CD4-positive, alpha-beta T cell (primary cell): ENCODE measurements at places on chromosomes 5 and 9.

- H3K4me3 ChIP-seq, result no peak overlapping the region
- no peaks in the 10 kb centered on the region for H3K36me3 ChIP-seq
- no peak for DNase-seq
- H3K27ac ChIP-seq, result no peak overlapping the region
- H3K4me1 ChIP-seq, result no peaks in the 10 kb centered on the region
- H3K27me3 ChIP-seq, result peaks cover 8% of the 10 kb centered on the region
Observed at GRCh38 chr5:1410156-1411014, 34.9 kb downstream of the SLC6A3 start.

DNA sequence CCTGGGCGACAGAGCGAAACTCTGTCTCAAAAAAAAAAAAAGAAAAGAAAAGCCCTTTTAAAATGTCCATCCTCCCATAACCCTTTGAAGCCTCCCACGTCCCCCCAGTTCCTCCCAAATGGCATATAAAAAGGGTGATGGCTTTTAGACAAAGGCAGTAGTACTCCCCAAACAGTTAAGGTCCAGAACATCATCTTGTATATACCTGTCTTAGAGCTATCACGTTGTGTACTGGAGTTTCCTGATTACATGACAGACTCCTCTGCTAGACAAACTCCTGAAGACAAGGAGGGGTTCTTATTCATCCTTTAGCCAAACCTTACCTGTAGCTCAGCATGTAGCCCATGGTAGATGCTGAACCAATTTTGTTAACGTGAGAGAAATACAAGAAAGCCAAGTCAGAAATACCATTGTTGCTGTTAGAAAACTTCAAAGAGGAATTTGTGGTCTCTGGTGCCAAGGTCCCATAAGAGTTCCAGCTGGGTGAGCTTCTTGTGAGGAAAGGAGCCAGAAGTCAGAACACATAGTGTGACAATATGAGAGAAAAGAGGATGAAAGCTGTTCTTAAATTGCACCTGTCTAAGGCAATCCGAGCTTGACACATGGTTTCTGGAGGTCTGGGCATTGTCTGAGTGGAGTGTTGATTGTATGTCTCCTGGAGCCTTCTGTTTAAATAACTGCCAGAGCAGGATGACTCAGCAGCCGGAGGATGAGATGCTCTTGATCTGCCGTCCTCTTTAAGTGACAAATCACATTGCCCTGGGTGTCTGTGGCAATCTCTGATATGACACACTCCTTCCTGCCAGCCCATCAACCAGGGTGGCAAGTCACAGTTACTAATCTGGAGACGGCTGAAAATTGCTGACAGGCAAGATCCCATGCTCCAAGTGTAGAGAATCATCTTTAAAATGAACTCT lies 69.1 kb downstream of the ARRDC3 start:
- peak overlapping the region; percentile 5 for H3K27ac ChIP-seq
- DNase-seq, result peak; percentile 71
- H3K4me3 ChIP-seq, result no peak overlapping the region
- no peaks in the 10 kb centered on the region for H3K36me3 ChIP-seq
- peaks cover 53% of the 10 kb centered on the region for H3K4me1 ChIP-seq

DNA sequence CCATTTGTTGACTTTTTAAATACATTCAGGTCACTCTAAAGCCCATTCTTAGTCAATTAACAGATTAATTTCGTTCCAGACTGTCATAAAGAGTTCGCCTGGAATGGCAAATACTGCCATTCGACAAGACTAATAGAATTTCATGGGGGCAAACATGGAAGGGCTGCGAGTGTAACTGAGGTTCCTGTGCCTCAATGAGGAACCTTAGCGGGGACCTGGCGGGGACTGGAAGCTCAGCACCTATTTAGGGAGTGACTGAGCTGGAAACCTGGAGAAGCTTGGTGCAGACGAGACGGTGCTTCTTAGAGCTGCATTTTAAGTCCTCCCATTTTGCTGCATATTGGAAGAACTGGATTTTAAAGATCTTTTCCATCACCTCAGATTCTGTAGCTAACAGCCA lies 3.4 kb downstream of the VCAN start:
- peaks cover 33% of the 10 kb centered on the region for H3K4me1 ChIP-seq
- no peak overlapping the region for H3K27ac ChIP-seq
- no peaks in the 10 kb centered on the region for H3K36me3 ChIP-seq

- no peaks in the 10 kb centered on the region for H3K36me3 ChIP-seq
- H3K4me1 ChIP-seq, result peaks cover 3% of the 10 kb centered on the region
- no peak overlapping the region for H3K27ac ChIP-seq
- DNase-seq, result no peak
Observed at GRCh38 chr5:179918742-179919486, 11.2 kb upstream of the TBC1D9B start.

- H3K27ac ChIP-seq, result no peak overlapping the region
- no peak for DNase-seq
- no peaks in the 10 kb centered on the region for H3K36me3 ChIP-seq
- H3K4me3 ChIP-seq, result no peak overlapping the region
Observed at GRCh38 chr9:115209601-115210306, 91.8 kb upstream of the TNC start.

DNA sequence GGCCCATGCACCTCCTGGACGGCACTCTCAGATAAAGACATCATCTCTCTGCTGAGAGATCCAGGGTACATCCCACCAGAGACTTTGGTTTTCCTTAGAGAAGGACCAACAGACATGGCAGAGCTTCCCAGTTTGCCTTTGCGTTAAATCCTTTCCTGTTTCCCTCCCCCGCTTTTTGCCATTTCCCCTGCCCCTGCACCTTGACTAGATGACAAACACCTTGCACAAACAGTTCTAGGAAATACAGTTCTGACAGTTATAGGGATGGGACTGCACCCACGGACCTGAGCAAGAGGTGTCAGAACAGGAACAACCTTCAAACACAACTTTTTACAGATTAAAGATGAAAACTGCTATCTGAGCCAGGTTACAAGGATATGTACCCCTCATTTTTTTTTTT lies 288.9 kb downstream of the MSX2 start:
- no peaks in the 10 kb centered on the region for H3K36me3 ChIP-seq
- no peaks in the 10 kb centered on the region for H3K4me1 ChIP-seq
- no peak for DNase-seq
- no peak overlapping the region for H3K4me3 ChIP-seq
- no peaks in the 10 kb centered on the region for H3K27me3 ChIP-seq

GRCh38 chr5:167261309-167262100 lies 1029.9 kb upstream of the WWC1 start:
- no peak overlapping the region for H3K27ac ChIP-seq
- H3K4me3 ChIP-seq, result no peak overlapping the region
- no peak for DNase-seq
- no peaks in the 10 kb centered on the region for H3K4me1 ChIP-seq

DNA sequence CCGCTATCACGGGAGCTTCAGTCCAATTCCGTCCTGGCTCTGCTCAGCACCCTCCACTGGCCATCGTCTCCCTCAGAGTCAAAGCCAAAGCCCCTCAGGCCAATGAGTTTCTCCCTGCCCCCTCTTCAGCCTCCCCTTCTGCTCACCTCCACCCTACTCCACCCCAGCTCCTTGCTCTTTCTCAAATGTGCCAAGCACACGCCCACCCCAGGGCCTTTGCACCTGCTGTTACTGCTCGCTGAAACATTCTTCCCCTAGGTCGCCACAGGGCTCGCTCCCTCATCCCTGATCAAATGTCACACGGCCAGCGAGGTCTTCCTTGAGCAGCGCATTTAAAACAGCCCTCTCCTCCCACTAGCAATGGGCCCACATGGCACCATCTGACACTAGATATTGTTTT lies 6.3 kb upstream of the ENG start:
- H3K4me1 ChIP-seq, result peaks cover 65% of the 10 kb centered on the region
- H3K27me3 ChIP-seq, result no peaks in the 10 kb centered on the region
- H3K4me3 ChIP-seq, result no peak overlapping the region
- H3K36me3 ChIP-seq, result no peaks in the 10 kb centered on the region
- no peak overlapping the region for H3K27ac ChIP-seq
- DNase-seq, result no peak

- peaks cover 82% of the 10 kb centered on the region for H3K4me1 ChIP-seq
- peak overlapping the region; percentile 34 for H3K27ac ChIP-seq
- H3K4me3 ChIP-seq, result no peak overlapping the region
- DNase-seq, result no peak
Observed at GRCh38 chr9:93037476-93037971, 21.0 kb upstream of the SUSD3 start.

DNA sequence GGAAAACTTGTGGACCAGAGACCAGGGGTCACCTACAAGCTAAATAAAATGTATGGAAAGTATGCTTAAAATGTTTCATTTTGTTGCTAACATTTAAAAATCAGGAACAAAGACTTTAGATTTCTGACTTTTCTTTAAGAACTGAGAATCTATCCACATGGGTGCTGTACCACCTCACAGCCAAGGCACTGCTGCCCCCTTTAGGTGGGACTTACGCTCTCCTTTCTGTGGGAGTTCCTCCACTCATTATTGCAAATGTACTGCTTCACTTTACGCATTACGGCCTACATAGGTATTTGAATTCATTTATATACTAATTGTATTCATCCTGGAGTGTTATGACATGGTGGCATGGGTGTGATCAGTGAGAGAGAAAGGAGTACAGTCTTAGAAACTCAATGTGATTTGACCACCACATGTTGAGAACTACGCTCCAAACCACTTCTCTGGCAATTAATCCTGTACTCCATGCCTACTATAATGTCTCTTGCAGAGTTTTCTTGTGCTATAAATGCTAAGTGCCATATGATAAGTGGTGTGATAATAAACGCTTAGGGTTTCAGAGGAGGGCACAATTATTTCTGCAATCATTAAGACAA lies 24.7 kb upstream of the CETN3 start:
- H3K27ac ChIP-seq, result no peak overlapping the region
- no peak overlapping the region for H3K4me3 ChIP-seq
- DNase-seq, result peak; percentile 38
- H3K4me1 ChIP-seq, result no peaks in the 10 kb centered on the region

DNA sequence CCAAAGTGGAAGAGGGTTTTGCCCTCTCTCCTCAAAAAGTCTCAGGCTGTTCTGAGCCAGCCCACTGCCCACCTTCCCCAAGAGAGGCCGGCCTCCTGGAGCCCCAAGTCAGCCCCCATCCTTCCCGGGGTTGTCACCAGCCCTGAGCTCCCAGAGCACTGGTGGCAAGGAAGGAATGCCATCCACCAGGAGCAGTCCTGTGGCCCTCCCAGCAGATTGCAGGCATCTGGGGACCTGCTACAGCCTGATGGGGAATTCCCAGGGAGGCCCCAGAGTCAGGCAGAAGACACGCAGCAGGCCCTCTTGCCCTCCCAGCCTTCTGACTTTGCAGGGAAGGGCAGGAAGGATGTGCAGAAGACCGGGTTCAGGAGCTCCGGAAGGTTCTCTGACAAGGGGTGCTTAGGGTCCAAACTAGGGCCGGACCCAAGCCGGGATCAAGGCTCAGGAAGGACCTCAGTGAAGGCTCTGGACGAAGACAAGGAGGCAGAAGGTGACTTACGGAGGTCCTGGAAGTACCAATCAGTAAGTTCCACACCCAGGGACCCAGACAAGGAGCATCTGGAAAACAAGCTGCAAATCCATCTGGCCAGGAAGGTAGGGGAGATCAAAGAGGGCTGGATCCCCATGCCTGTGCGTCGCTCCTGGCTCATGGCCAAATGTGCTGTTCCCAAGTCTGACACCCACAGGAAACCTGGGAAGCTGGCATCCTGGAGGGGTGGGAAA lies 3.7 kb downstream of the SPATA31E1 start:
- H3K36me3 ChIP-seq, result no peaks in the 10 kb centered on the region
- H3K27ac ChIP-seq, result no peak overlapping the region
- DNase-seq, result no peak
- no peaks in the 10 kb centered on the region for H3K27me3 ChIP-seq
- H3K4me1 ChIP-seq, result no peaks in the 10 kb centered on the region

- peaks cover 4% of the 10 kb centered on the region for H3K36me3 ChIP-seq
- H3K4me1 ChIP-seq, result peaks cover 12% of the 10 kb centered on the region
- no peak for DNase-seq
- H3K4me3 ChIP-seq, result no peak overlapping the region
Observed at GRCh38 chr9:121362813-121363621, 7.0 kb downstream of the STOM start.

DNA sequence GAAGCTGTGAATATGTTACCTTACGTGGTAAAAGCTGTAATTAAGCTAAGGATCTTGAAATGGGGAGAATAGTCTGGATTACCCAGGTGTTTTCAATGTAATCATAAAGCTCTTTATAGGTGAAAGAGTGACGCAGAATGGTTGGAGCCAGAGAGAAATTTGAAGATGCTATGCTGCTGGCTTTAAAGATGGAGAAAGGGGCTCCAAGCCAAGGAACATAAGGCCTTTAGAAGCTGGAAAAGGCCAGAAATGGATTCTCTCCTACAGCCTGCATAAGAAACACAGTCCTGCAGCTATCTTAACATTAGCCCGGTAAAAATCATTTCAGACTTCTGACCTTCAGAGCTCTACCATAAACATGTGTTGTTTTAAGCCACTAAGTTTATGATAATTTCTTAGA lies 243.3 kb upstream of the VLDLR start:
- H3K4me3 ChIP-seq, result no peak overlapping the region
- no peak for DNase-seq
- H3K4me1 ChIP-seq, result no peaks in the 10 kb centered on the region
- H3K27ac ChIP-seq, result no peak overlapping the region

DNA sequence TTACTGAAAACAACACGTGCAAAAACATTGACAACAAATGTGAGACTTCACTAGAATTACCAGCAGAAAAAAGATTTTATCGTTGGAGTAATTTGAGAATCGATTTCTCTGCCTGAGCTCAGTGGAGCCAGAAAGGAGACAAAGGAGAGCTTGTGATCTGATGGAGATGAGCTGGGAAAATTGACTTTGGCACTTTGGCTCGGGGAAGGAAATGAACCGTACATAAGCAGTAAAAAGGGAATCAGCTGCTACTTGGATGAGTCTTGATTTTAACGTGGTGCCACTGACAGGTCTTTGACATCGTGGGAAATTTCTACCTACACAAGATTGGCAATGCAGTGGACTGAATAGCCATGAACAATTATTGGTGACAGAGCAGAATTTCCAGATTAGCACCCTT lies 244.7 kb upstream of the RPS23 start:
- H3K36me3 ChIP-seq, result no peaks in the 10 kb centered on the region
- no peaks in the 10 kb centered on the region for H3K4me1 ChIP-seq
- no peak for DNase-seq
- no peaks in the 10 kb centered on the region for H3K27me3 ChIP-seq
- no peak overlapping the region for H3K4me3 ChIP-seq

GRCh38 chr9:124906966-124907365 lies 33.9 kb downstream of the GOLGA1 start:
- H3K27me3 ChIP-seq, result no peaks in the 10 kb centered on the region
- H3K27ac ChIP-seq, result no peak overlapping the region
- no peak overlapping the region for H3K4me3 ChIP-seq
- no peak for DNase-seq
- peaks cover 37% of the 10 kb centered on the region for H3K36me3 ChIP-seq

DNA sequence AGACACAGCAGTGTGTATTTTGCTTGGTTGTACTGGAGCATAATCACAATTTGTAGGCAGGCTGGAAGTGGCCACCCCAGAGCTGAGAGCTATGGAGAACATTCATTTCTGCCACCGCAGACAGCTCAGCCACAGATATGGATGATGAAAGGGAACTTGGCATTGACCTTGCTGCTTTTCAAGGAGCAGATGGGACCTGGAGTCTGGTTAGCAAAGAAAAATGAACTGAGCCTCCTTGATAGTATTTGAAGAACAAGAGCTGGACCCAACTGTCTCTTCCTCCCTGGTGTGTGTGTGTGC lies 395.2 kb upstream of the ZNF462 start:
- H3K36me3 ChIP-seq, result no peaks in the 10 kb centered on the region
- H3K4me3 ChIP-seq, result no peak overlapping the region
- H3K27ac ChIP-seq, result no peak overlapping the region
- no peak for DNase-seq
- no peaks in the 10 kb centered on the region for H3K4me1 ChIP-seq
